IPS DF 6.9 (cell line): ENCODE measurements at places on chromosomes 6 and 20.

DNA sequence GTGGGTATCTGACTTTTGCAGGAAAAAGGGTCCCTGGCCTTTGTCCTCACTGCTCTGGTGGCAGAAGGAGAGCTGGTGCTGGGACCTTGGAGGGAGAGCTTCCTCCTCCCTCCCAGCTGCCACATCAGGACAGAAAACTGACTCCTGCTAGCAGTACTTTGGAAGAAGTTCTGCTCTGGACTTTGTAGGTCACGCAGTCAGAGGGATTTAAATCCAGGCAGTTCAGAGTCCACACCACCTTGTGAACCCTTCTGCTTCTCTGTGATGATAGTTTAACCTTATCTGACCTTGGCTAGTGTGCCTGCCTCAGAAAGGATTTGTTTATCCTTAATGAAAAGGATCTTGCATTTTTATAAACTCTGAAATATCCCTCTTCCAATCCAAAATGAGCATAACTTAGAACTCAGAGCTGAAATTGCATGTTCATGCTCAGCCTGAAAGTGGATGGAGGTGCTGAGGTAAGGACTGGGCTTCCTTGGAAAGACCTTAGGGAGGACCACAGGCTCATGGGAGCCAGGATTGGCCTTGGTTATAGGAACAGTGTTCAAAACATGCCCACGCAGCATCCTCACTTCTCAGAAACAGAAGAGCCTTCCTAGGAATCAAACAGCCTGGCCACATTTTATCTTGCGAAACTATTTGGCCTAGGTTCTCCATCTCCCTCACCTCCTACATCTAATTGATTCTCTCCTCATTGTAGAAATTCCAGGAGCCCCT, 123.9 kb upstream of the SASH1 start:
- no peak overlapping the region for H3K27ac ChIP-seq
- H3K4me3 ChIP-seq = no peak overlapping the region
- no peak for DNase-seq
- H3K36me3 ChIP-seq = no peaks in the 10 kb centered on the region

DNA sequence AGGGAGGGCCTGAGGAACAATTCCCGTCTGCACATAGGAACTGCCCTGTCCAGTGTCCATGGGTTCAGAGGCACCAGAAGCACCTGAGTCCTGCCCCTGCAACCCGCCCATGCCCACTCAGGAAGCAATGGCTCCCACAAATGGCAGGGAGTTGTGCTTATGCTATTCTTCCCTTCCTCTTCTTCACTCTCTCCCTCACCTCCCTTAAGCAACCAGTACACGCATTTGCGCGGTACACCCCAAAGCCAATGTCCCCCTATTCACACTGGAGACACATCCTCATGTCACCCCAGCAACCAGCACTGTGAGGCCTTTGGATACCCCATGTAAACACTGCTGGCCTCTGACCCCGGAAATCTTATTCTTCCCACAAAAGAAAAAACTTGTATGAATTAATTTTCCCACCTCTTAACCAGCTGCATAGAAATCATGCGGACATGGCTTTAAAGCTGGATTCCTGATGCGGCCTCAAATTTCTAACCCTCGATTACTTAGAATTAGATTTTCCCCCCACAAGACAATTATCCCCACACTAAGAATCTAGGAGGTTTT, 30.9 kb downstream of the FYN start:
- peaks cover 6% of the 10 kb centered on the region for H3K4me1 ChIP-seq
- no peak overlapping the region for H3K27ac ChIP-seq
- H3K27me3 ChIP-seq = no peaks in the 10 kb centered on the region
- no peak overlapping the region for H3K4me3 ChIP-seq

DNA sequence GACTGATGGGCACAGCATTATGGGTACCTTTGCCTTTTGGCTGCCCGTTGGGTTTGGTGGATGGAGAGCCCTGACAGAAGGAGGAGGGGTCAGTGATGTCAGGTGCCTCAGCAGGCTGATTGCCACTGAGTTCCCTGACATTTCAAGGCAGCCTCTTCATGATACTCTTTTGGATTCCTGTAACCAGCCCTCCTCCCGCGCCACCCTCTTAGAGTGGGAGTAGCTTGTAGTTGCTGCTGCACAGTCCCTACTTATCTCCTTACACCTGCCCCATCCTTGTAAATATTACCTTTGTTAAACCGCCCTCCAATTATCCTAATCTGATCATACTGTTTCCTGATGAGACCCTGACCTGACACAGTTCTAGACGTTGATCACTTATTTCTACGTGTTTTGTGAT, 140.0 kb downstream of the CFAP61 start:
- no peak overlapping the region for H3K27ac ChIP-seq
- no peaks in the 10 kb centered on the region for H3K4me1 ChIP-seq
- no peak for DNase-seq
- no peaks in the 10 kb centered on the region for H3K27me3 ChIP-seq
- H3K36me3 ChIP-seq = no peaks in the 10 kb centered on the region

DNA sequence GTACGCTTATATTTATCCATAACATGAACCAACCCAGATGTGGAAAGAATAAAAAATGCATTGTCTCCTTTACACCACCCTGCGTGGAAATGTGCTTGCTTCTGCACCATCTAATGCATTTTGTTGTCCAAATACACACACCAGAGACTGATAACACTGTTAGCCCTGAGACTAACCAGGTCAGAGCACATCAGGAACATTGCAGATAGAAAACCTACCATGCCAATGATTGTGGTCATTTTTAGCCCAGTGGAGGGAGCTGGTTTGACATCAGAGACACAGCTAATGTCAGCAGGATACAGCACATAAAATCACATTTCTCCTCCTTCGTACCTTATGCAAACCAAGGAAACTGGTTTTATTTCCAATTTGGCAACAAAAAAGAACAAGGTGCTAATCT, 528.7 kb downstream of the DOK5 start:
- H3K4me1 ChIP-seq = no peaks in the 10 kb centered on the region
- no peaks in the 10 kb centered on the region for H3K27me3 ChIP-seq
- no peak for DNase-seq
- H3K36me3 ChIP-seq = no peaks in the 10 kb centered on the region
- H3K27ac ChIP-seq = no peak overlapping the region
- H3K4me3 ChIP-seq = no peak overlapping the region

GRCh38 chr6:146670161-146670560, 71.4 kb downstream of the ADGB start:
- H3K27me3 ChIP-seq = no peaks in the 10 kb centered on the region
- H3K27ac ChIP-seq = no peak overlapping the region
- no peaks in the 10 kb centered on the region for H3K36me3 ChIP-seq
- no peak overlapping the region for H3K4me3 ChIP-seq
- H3K4me1 ChIP-seq = peaks cover 2% of the 10 kb centered on the region
- DNase-seq = no peak

DNA sequence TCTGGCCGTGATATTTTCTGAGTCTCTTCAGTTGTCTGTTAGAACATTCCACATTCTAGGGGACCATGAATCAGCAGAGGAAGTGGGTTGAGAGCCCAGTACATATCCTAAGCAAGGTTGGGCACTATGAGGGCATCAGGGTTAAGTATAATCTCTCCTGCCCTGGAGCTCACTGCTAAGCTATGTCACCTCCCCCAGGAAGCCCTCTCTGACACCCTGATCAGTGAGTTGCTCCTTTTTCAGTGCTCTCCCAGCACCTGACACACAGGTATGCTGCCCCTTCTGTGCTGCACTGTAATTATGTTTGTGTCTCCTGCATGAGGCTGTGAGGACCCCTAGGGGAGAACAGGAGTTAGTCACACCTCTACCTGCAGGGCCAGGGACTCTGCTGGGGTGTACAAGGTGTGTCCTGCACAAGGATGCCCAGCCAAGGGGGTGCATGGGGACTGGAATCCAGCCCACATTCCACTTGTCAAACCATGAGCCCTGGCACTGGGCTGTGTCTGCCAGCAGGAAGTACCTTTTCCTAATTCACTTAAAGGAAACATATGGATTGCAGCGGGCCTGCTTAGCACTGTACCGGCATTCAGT, 3.9 kb downstream of the RAB44 start:
- H3K4me1 ChIP-seq = no peaks in the 10 kb centered on the region
- H3K4me3 ChIP-seq = no peak overlapping the region
- no peaks in the 10 kb centered on the region for H3K27me3 ChIP-seq
- H3K36me3 ChIP-seq = no peaks in the 10 kb centered on the region
- DNase-seq = no peak

DNA sequence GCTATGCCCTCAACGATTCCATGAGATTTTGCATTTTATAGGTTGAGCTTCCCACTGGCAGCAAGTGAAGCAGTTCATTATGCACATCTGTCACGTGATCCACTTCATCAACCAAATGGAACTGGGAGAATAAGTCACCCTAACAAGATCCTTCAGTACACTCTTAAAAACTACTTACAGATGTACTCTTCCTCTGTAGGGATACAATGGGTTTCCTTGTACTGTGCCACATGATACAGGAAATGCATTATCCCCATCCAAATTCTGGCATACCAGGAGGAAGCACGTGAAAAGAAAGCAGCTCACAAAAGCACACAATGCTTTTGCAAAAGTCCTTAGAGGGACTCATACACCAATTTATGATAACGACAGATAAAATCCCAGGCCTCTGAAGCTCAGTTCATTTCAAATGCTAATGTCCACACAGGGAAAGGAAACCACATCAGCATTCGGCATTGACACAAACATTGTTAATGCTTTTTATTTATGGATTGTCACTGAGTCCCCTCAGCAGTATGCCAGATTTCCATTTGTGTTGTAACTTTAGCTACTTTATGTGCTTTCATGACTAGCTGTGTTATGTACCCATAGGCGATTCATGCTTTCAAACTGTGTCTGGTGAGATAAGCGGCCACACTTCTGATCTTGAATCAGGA, 58.1 kb upstream of the REV3L start:
- DNase-seq = no peak
- no peak overlapping the region for H3K27ac ChIP-seq
- no peak overlapping the region for H3K4me3 ChIP-seq
- H3K27me3 ChIP-seq = no peaks in the 10 kb centered on the region

DNA sequence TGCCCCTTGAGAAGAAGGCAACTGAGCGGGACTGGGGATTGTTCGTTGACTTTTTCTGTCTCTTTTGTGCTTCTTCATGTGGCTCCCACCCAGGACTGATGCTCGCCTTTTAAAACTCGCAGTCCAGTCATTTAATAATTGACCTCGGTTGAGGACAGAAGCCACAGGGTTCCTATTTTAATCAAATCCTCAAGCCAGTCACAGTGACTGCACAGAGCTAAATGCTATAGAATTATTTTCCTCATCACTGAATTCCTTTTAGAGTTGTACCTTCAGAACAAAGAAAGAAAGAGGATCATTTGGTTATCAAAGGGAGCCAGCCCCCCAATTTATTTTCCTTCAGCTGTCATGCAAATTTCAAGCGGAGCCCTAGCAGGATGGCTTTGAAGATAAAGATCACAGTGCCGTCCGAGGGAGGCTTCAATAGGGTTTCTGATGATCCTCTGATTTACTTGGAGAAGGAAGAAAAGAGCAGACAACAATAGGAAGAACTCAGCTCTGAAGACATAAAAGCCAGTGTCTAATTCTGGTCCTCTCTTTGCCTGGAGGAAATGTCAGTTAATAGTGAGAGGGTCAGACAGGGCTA, 186.6 kb downstream of the DOK5 start:
- H3K36me3 ChIP-seq = no peaks in the 10 kb centered on the region
- DNase-seq = no peak
- no peak overlapping the region for H3K27ac ChIP-seq
- no peaks in the 10 kb centered on the region; the same call in 1 of the 2 replicates for H3K27me3 ChIP-seq

GRCh38 chr6:40599555-40599954, 12.4 kb upstream of the LRFN2 start:
- no peaks in the 10 kb centered on the region for H3K27me3 ChIP-seq
- H3K36me3 ChIP-seq = no peaks in the 10 kb centered on the region
- no peak for DNase-seq
- H3K4me1 ChIP-seq = no peaks in the 10 kb centered on the region
- H3K4me3 ChIP-seq = no peak overlapping the region
- no peak overlapping the region for H3K27ac ChIP-seq

- no peaks in the 10 kb centered on the region; the same call in 1 of the 2 replicates for H3K4me1 ChIP-seq
- DNase-seq = no peak
- H3K27ac ChIP-seq = no peak overlapping the region
- H3K27me3 ChIP-seq = no peaks in the 10 kb centered on the region
- H3K36me3 ChIP-seq = no peaks in the 10 kb centered on the region
Measured at GRCh38 chr6:170493354-170493753, 59.8 kb downstream of the PSMB1 start.
